ENCODE measurements at places on chromosomes 16 and 17.

DNA sequence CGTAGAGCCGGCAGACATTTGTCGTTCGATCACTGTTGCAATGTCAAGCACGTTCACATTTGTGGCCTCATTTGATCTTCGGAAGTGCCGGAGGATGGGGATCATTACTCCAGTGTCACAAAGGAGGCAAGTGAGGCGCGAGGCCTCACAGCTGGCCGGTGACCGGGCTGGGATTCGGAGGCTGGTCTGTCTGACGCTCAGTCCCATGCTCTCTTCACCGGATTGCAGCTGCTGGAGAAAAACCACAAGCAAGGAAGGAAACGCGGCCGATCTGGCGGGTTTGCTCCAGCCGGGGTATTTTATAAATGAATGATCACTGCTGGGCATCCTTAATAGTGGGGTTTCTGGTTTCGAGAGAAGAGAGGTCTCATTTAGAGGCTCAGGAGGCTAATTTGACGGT, 127.8 kb downstream of the OR1D5 start:
- no peak for DNase-seq

- peak; percentile 48 for DNase-seq
Observed at GRCh38 chr17:61412143-61412859, 12.7 kb downstream of the TBX2 start.

- no peak for DNase-seq
Observed at GRCh38 chr16:69769404-69769803, 7.3 kb downstream of the WWP2 start.

DNA sequence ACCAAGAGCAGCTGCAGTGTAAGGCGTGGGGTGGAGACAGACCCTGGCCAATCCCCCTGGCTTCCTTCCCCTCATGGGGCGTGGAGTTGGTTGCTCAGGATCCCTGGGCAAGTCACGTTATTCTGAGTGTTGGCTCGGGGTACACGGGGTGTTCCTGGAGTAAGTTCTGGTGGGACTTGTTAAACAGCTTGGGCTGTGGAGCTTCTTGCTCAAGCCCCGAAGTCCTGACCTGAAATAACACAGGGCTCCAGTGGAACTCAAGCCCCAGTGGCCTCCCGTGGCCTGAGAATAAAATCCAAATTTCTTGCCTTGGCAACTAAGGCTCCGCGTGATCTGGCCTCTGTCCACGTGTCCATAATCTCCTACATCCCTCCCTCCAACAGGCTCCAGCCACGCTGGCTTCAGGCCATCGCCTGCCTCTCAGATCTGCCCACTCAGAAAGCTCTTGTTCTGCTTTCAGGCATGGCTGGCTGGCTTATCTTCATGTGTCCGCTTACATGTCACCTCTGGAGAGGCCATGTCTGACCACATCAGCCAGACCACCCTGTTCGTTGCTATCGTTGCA, 49.3 kb upstream of the BCO1 start:
- DNase-seq = no peak

DNA sequence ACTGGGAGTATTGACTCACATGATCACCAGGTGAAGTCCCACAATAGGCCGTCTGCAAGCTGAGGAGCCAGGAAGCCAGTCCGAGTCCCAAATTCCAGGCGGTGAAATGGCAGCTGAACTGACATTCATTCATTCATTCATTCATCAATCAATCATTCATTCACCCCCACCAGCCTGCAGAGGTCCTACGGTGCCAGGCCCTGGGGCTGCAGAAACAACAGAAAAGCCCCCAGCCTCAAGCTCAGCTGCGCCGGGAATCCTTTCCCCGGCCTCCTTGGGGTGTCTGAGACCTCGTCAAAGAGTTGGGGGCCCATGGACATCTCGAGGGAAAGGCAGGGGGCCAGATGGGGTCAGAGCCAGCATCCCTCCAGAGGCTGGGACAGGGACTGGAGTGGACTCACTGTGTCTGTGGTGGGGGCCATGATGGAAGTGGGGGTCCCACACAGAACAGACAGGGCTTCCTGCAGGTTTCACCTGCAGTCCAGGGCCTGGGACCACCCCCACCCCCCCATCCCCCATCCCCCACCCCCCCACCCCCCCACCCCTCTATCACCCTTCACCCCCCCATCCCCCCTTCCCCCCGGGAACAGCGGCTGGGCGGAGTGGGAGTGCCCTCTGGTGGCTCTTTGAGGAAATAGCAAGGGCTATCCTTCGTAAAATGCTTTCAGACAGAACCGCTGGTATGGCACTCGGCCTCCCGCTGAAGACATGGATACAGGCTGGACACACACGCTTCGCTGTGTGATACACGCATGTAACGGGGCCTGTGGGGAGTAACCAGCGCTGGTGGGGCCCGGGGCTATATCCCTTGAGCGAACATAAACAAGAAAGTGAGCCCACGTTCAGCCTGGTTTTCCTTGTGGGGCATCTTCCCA, 8.5 kb upstream of the ZC3H18 start:
- DNase-seq = peak; percentile 51

DNA sequence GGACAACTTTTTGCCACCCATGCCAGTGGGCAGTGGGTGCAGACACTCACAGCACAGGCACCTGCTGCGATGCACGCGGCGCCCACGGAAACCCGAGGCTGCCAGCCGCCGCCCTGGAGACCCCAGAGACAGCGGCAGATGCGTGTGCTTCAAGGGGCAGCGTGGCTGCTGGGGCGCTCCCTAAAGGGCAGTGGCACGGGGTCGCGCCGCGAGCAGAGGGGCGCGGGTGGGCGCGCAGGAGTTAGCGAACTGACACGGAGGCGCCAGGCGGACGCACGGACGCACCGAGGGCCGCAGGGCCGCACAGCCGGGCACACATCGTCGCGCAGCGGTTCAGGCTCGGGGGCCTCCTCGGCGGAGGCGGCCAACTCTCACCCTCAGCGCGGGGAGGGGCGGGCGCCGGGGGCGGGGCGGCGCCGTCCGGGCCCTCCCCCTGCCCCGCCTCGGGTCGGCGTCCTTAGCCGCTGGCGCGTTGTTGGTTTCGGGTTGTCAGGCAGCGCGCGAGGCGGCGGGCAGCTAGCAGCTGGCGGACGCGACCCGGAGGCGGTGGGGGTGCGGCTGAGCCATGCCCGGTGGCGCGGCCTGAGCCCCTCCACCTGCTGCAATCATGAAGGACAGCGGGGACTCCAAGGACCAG, at the start of gene KIF19:
Gene KIF19, plus strand, starts transcription at position 484 of the 637 bp plus-strand sequence. Its CDS starts 124 bp downstream, at position 608.
- DNase-seq = peak; percentile 51

DNA sequence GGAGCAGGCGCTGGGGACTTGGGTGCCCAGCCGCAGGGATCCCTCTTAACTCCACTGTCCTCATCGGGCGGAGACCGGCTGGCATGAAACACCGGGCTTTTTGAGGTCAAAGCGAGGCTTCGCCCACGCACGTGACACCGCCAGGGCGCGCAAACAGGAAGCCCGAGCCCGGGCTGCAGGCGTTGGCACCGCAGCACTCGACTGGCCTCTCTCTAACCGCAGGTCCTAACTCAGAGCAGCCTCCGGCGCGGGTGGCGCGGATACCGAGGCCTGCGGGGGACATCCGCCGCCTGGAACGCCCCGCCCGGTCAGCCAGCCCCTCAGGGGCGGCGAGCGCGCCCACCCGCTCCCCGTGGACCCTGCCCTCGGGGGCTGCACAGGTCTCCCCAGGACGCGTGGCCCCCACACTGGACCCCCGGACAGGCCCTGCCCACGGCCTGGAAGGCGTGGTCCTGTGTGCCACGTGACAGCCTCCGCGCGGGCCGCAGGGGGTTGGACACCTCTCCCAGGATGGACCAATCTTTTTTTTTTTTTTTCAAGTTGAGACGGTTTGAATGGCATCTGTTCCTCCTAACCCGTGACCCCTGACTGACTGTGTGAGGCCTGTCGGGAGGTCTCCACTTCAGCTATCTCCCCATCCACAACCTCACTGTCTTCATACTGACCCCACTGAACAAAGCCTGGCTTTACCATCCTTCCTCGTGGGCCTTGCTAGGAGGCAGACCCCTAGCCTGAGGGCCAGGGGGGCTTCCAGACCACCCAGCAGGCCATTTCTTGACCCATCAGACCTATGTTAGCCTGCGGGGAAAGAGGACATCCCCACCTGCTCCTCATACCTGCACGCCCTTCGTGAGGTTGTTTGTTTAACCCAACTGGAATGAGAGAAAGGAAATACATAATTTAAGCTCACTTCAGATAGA, 8.4 kb upstream of the SLC47A2 start:
- peak; percentile 3 for DNase-seq
